RKO (cell line): ENCODE measurements at places on chromosomes 11 and 22.

GRCh38 chr11:16792426-16792825, 54.0 kb downstream of the C11orf58 start:
- DNase-seq, result no peak

DNA sequence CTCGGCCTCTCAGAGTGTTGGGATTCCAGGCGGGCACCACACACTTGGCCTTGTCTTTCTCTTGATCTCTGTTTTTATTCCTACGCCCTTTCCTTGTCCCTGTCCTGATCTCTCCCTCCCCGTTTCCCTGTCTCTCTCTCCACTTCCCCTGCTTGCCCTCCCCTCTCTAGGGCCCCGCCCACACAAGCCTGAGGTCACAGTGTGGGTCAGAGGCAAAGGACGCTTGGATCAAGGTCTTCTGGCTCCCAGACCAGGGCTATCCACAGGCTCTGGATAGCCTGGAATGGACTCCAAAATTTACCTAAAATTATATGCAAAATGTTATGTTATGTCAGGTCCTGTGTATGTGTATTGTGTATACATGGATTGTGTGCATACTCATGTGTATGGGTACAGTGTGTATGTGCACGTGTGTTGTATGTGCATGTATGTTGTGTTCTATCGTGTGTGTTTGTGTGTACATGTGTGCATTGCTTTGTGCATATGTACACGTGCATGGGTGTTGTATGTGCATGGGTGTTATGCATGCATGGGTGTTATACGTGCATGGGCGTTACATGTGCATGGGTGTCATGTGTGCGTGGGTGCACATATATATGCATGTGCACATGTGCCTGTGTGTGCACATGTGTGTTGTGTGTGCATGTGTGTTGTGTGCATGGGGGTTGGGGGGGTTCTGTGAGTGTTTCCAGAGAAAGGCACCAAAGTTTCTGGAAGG, 38.3 kb downstream of the TP53I11 start:
- no peak for DNase-seq

DNA sequence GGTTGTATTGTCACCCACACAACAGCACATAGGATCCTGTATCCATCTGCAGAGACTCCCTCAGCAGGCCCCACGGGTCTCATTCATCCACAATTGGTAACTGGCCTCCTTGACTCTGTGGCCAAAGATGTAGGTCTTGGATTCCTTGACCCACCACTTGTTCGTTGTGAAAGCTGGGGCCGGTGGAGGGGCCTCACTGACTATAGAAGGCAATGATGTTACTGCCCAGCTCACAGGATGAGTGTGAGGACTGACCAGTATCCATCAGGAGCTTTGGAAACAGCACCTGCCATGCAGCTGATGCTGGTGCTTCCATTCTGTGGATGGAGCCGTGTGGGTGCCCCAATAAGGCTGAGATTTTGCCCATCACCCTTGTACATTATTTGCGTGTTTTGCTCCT, 615.7 kb downstream of the BRD1 start:
- DNase-seq, result no peak

DNA sequence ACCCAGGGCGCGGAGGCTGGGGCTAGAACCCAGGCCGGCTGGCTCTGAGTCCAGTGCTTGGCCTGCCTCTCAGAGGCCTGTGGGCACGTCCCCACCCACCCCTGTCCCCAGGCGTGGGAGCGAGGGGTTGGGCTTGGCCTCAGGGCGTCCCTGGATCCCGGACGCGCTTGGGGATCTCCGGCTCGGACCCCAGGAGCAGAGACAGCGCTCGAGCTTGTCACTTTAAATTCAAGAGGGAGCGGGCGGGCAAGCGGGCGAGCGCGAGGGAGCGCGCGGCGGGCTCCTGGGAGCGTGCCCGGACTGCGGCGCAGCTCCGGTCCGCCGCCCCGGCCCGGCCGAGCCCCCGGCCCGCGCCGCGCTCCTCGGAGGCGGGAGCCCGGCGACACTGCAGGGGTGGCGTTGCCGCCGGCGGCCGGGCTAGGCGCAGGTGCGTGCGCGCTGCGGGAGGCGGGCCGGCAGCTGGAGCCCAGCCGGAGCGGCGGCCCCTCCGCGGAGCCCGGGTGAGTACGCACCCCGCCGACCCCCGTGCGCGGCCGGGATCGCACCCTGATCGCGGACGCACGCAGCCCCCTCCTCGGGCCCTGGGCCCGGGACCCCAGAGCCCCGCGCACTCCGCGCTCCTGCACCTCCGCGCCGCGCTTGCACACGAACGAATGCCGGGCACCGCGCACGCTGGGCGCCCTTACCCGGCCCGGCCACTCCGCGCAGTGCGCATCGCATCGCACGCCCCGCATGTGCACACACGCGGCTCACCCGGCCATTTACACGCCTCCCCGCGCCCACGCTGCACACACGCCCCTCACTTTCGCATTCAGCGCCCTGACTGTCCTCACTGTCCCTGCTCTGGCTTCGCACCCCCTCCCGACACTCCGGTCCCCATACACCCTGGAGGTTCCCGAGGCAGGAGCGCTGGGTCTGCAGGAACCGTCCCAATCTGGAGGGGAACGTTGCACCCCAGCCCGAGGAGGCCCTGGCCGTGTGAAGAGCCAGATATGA, at the start of gene SYT12:
Gene SYT12 (plus strand): TSS at position 174 of the 996 bp plus-strand sequence. CDS start 7,011 bp downstream, outside the sequence.
- no peak for DNase-seq

DNA sequence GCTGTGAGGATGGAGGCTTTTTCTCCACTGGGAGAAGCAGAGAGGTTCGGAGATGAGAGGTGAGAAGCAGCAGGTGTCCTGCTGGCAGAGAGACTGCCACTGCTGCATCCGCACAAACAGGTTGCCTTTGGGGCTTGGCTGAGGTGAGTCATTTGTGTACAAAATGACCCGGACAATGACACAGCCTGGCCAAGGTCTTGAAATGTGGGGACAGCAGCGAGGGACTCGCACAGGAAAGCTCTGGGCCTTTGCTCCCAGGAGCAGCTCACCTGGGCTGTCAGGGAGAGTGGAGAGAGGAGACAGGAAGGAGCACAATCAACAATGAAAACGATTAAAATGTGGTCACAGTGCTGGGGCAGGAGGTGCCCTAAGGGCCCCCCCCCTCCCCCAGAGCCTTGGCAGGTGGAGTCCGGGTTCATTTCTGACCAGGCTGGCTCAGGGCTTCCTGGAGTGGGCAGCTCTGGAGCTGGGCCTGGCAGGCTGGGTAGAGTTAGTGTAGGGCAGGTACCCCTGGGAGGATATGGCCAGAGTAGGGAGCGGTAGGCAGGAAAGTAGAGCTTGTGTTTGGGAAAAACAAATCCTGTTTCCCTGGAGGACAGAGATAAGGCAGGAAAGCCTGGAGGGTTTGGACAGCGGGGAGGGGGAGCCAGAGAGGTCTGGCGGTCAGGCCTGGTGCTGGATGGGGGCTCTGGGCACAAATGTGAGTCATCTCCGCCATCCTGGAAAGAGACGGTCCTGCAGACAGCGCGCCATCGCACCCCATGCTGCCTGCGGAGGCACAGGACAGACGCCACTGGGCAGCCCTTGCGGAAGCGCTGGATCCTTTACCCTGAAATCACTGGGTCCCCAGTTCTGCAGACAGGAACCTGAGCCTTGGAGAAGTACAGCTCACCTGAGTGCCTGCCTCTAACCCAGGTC, 37.8 kb upstream of the CELSR1 start:
- DNase-seq, result no peak

- DNase-seq, result peak; percentile 21
These were observed 69.9 kb upstream of the RTL6 start for GRCh38 chr22:44567846-44568493.

DNA sequence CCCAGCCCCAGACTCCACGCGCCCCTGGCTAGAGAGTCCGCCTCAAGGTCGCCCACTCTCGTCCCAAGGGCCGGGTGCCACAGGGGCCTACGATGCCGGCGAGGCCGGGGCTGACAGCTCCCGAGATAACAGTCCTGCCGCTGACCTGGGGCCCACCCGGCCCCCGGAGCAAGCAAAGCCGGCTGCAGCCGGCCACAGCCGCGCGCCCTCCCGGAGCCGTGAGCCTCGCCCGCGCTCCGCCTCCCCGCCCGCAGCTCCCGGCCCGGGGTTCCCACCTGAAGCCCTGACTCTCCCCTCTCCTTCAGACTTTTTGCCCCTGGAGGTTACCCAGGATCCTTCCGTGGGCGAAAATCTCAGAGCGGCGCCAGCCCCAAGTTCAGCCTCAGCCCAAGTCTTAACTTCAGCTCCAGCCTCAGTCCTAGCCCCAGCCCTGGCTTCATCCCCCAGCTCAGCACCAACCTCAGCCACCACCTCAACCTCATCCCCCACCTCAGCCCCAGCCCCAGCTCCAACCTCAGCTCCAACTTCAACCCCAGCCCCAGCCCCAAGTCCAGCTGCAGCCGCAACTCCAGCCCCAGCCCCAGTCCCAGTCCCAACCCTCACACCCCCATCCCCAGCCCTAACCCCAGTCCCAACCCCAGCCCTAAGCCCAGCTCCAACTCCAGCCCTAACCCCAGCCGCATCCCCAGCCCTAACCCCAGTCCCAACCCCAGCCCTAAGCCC, 1.7 kb downstream of the KLHDC7B start:
- DNase-seq, result no peak

- no peak for DNase-seq
These were observed 19.2 kb upstream of the DGCR8 start for GRCh38 chr22:20060700-20061480.

- no peak for DNase-seq
These were observed 15.0 kb downstream of the TUB start for GRCh38 chr11:8095806-8096522.

- DNase-seq, result no peak
These were observed 389 bp upstream of the CASP12 start for GRCh38 chr11:104898685-104899013.

DNA sequence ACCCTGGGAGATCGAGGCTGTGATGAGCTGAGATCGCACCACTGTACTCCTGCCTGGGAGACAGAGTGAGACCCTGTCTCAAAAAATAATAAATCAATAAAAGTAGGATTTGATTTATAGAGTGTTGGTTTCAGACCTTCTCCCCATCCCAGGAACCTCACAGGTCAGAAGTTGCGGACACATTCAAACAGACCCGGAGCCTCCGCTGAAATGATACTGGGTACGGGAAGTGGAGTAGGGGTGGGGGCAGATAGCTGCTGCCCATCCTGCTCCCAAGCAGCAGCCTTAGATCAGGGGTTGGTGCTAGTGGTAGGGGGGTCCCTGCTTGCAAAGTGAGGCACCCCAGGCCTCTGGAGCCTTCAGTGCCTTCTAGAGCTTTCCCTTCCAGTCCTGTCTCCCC, 7.8 kb downstream of the PRDM11 start:
- DNase-seq, result no peak

DNA sequence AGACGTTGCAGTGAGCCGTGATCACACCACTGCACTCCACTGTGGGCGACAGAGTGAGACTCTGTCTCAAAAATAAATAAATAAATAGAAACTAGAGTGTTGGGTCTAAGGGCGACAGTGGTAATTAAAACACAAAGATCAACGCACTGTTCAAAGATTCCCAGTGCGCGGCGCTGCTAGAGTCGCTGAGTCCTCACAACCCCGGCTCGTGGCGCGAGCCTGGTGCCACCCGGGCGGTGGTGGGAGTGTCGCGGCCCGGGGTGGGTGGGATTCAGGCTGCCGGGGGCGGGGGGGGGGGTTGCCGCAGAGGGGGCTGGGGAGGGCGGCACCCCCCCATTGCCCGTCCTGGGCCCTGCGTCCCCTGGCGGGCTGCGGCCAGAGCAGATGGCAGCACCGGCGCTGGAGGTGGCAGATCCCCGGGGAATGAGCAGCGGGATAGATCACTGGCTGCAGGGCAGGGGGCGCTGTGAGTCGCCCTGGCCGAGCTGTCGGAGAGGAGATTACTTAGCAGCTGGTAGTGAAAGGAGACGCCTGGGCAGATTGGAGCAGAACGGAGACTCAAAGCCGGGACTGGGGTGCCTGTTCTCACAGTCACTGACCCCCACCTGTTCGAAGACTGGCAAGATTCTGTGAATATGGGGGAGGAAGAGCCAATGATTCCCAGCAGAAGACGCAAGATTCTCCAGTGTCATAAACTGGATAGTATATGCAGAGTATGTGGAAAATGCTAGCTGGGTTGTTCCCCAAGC, 30.2 kb upstream of the APOBEC3A start:
- no peak for DNase-seq

DNA sequence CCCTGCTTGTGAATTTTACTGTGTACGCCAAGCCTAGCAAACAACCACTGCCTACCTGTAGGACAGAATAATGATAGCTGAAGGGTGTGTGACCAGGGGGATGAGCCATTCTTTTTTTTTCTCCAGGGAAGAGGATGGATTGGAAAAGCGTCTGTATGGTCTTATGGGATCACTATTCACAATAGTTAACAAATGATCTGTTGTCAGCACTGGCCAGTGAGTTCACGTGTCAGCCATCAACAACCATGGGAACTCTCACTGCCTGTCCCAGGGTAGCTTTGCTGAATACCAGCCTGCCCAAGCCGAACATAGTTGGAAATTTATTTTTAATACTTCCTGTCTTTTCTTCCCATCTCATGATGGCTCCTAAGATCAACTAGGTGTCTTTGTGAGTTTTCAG, 170.2 kb downstream of the ST3GAL4 start:
- DNase-seq, result no peak
